ENCODE measurements at places on chromosomes 11 and 22.

DNA sequence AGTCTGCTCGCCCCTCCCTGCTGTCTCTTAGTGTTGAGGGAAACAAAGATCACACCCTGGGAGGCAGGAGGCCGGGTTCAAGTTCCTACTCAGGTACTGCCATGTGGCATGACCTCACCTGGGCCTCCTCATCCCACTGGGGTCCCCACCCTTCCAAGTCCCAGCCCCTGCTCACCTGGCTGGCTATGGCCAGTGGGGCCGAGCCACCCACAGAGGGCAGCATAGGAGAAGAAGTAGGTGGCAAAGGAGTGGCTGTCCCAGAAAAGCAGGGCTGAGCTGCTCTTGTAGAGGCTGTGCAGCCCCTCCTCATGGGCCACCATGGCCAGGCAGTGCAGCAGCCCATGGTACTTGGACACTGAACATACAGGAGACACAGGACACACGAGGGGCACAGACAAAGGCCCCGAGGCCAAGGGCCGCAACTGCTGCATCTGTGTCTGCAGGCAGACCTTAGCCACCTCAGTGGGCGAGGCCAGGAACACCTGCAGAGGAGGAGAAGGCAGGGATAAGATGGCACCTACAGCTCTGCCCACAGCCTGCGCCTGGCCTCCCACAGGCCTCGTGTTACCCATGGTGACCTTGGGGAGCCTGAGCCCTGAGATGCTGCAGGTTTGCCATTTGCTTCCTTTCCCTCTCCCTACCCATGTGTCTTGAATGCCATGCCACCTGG, 50.6 kb upstream of the MPEG1 start:
- DNase-seq, result no peak

- no peak for DNase-seq
Observed at GRCh38 chr11:99271527-99271926, 250.8 kb downstream of the CNTN5 start.

DNA sequence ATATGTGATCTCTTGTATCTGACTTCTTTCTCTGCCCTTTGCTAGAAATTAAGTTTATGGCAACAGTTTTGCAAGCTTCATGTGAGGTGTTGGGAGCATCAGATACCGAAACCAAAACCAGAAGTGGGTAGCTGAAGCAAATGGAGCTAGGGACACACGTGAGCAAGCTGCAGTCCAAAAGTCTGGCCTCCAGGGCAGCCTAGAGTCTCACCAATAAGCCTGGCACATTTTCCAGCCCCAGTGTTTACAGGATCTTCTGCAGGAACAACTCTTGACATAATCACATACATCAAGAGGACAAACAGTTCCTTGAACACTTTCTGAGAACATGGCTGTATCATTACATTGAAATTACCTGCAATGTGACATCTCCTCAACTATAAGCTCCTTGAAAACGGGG, 114.1 kb downstream of the LARGE1 start:
- no peak for DNase-seq

- no peak for DNase-seq
Observed at GRCh38 chr11:100546714-100547113, 140.4 kb upstream of the ARHGAP42 start.

DNA sequence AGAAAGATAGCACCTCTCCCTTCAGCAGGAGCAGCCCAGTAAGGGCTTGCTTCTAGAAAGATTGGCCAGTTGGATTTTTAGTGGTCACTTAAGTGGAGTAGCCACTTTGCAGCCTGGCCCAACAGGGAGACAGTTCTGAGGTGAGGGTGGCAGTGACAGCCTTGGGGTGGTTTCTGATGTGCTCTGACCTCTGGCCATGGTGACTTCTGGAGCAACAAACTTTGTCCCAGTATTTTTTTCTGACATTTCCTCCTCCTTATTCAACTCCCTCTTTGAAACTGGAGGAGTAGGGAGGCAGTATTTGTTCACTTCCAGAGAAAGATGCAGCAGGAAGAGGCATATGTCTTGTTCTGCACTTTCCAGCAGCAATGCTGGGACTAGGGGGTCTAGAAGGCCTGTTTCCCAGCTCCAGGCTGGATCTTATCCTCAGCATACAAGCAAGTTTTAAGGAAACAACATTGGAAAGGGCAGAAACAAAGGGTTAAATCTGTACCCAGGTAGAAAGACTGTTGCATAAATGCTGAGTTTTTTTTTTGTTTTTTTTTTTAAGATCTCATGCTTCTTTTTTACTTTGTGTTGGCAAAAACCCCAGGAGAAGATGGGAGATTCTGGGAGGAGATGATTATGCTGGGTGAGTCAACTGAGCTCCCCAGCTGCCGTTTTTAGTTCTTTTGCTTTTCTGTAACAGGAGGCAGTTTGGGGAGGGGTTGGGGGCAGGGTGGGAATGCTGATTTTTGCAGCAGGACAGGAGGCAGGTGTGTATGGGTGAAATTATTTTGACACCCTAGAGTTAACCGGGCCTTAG, 37.2 kb downstream of the RCOR2 start:
- no peak for DNase-seq

Measured in CD8-positive, alpha-beta T cell (primary cell).